ENCODE measurements at places on chromosomes 13 and 19. TPM values are rescaled to one million over a fixed set of nuclear protein-coding genes. Genes with fewer than 3 reads are reported as not detected.

Gene SETDB2
- 3.0 TPM for total RNA-seq

Gene FUT2
- not detected for total RNA-seq

Gene TBC1D17
- 8.1 TPM for total RNA-seq

Gene MUC16
- not detected for total RNA-seq

Gene PLVAP
- not detected for total RNA-seq

All from Daoy (cell line).